Activated T-cell treated with anti-CD3 and anti-CD28 coated beads for 1 hour (primary cell): ENCODE measurements at places on chromosomes 1 and 21.

GRCh38 chr1:156741481-156741983 lies 644 bp upstream of the MRPL24 start:
- DNase-seq, result no peak

- no peak for DNase-seq
Measured at GRCh38 chr1:240134596-240134995, 42.9 kb downstream of the FMN2 start.

- DNase-seq, result no peak
Measured at GRCh38 chr1:223429821-223430220, 36.6 kb downstream of the CCDC185 start.

- no peak for DNase-seq
Measured at GRCh38 chr1:233780049-233780448, 124.4 kb upstream of the SLC35F3 start.

DNA sequence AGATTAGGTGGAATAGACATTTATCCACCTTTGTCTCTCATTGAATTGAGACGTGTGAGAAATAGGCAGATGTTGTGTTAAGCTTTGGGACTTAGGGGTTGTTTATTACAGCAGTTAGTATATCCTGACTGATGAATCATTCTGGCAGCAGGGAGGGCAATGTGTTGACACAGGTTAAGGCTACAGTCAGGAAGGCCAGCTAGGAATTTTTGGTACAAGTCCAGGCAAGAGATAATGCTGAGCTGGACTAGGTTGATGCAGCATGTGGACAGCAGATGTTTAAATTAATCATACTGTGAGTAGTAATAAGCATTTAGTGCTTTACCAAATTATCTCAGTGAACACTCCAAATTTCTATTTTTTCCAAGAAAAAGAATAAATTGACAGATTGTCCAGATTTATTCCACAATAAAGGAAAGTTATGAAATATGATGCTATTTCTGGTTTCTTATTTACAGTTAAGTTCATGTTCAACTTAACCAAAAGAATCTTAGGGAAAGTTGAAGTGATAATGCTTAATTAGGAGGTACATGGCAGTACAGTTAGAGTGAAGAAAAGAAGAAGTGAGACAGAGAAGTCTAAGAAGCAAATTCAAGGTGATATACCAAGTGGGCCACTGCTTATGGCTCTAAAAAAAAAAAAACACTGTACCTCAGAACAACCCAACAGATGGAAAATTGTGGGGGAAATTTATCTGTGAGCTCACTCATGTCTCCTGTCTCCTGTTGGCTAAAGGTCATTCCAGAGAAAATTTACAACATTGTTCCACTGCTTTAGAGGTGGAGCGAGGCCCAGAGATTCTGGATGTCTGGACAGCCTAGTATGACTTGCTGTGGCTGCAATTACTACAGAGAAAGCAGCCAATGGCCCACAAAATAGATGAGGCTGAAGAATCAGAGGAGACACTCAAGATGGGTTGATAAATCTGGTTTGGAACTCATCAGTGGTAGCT lies 102.7 kb upstream of the C21orf91 start:
- DNase-seq, result no peak

DNA sequence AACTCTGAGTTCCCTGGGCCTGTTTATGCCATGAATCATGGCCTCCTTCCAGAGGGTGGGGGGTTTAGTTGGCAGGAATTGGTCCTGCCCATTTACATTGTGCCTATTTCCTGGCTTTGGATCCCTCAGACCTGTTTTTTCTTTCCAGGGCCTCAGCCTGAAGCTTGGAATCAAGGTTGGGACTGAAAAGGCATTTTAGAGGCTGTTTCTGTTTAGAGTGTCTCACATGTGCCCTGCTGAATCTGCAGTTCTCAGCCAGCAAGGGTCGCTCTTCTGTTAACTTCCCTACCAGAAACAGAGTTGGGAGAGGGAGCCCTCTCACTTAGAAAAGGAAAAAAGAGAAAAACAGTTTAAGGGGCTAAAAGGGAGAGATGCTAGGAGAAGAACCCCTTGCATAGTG lies 191.1 kb downstream of the PTPRC start:
- DNase-seq, result no peak

DNA sequence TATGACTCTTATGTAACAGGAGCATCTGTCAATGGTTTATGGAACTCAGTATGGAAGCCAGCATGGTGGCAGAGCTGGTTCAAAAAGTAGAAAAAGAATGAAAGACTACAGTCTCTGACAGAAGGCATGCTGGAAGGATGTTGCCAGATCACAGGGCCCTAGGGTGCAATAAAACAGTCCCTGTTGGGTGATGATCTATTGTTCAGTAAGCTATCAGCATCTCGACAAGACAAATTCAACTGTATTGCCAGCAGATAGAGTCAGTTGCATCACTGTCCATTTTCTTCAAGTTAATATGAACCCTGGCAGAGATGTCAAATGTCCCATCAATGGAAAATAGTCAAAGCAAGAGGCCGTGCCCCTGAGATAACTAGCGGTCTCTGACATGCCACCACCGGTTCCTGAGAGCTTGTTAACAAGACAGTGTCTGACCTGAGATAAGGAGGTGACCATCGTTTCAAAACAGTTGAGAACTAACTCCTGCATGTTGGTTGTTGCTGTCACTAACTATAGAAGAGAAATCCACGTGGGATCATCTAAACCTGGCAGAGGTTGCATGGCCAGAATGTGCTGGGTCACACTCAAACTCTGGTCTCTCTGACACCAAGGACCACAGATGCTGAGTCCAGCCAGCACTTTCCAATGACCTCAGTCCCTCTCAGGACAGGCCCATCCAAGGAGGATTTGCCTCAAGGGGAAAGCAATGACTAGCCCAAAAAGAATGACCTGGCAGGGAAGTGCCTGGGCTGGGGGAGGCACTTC lies 125.9 kb downstream of the RIPK4 start:
- DNase-seq, result no peak

GRCh38 chr1:234238060-234238459 lies 135.2 kb upstream of the COA6 start:
- no peak for DNase-seq

GRCh38 chr1:22309572-22309971 lies 142.1 kb upstream of the ZBTB40 start:
- no peak for DNase-seq

DNA sequence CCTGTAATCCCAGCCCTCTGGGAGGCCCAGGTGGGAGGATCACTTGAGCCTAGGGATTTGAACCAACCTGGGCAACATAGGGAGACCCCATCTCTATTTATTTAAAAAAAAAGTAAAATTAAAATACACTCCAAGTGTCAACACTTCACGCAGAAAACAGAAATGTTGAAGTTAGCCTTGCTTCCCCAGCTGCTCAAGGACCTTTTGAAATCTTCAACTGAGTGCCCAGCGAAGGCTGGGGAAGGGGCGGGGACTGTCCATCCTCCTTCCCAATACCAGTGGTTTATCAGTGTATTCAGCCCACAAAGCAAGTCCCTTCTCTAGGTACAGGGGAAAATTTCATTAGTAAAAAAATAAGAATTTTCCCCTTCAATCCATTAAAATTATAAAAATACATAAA lies 2.2 kb upstream of the DNAJC28 start:
- no peak for DNase-seq
